ENCODE measurements at places on chromosomes 11 and 22. TPM values are rescaled to one million over a fixed set of nuclear protein-coding genes. Genes with fewer than 3 reads are reported as not detected.

Gene ZNF280B
- total RNA-seq, result 0.18 TPM

Gene TNNI2
- 1,903 TPM for total RNA-seq

DNA sequence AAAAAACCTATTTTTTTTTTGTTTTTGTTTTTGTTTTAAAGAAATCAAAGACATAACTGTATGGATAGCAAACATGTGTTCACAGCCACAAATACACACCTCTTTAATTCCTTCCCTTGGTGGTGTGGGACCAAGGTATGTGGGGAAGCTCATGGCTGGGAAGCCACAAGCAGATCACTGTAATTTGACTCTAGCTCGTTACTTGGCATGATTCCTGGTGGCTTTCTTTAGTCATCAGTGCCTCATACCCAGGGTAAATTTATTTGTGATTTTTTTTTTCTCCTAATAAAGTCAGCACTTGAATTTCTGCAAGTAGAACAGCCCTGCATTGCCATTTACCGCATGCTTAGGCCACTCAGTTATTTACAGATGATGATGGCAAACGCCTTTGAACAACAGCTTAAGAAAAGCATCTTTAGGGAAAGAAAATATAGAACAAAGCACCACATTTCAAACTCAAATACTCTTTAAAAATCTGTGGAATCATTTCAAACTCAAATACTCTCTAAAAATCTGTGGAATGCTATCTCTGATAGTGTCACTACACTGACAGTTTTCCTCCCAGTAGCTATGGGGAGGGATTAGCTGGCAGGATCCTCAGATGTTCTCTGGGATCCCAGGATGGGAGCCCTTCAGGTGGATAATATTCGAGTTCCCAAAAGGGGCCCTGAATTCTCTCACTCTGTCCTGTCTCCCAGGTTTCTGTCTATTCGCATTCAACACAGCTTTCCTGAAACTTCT, 687.2 kb downstream of the OPCML start:
- DNase-seq, result no peak

DNA sequence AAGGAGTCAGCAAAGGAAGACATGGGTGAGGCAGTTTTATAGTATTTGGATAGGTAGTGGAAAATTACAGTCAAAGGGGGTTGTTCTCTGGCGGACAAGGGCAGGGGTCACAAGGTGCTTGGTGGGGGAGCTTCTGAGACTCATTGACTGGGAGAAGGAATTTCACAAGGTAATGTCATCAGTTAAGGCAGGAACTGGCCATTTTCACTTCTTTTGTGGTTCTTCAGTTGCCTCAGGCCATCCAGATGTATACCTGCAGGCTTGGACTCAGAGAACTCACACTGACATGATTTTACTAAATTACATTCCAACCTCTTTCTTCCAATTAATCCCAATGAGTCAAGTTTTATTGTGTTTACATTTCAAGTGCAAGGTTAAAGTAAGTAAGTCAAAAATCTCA, 240.5 kb upstream of the API5 start:
- DNase-seq, result no peak

- DNase-seq, result no peak
These were observed 1.1 kb downstream of the DPF2 start for GRCh38 chr11:65334696-65335295.

DNA sequence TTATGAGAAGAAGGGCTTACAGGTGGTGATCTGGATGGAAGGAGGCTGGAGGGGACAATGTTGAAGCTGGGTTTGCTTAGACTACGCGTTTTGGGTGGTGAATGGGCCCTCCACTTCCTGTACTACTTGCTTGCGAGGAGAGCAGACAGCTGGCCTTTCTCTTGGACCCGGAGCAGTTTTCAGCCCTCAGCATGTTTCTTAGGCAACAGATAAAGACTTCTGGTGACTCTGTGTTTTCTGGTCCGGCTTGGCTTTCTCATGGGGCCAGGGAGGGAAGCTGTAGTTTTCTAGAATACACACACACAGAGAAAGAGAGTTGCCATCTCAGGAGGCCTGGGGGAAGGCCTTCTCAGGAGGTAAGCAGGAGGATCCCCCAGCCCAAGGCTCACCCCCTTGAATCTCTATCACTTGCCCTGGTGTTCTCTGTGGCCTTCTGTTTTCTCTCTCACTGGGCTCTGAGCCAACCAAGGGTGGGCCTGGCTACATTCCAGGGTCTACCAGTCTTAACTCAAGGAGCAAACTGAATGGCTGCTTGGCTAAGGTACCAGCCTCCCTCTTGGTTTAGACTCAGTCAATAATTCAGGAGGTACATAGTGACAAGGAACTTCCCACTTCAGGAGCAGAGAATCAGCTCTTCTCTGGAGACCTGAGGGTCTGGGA, 2.4 kb downstream of the CCS start:
- DNase-seq, result no peak

GRCh38 chr11:96964661-96965060, 574.8 kb downstream of the JRKL start:
- no peak for DNase-seq

- no peak for DNase-seq
These were observed 41.9 kb downstream of the RTN4R start for GRCh38 chr22:20226077-20226716.

Data from gastrocnemius medialis (tissue), 4 donors.